SK-N-DZ (cell line): ENCODE measurements at places on chromosomes 6 and 20.

DNA sequence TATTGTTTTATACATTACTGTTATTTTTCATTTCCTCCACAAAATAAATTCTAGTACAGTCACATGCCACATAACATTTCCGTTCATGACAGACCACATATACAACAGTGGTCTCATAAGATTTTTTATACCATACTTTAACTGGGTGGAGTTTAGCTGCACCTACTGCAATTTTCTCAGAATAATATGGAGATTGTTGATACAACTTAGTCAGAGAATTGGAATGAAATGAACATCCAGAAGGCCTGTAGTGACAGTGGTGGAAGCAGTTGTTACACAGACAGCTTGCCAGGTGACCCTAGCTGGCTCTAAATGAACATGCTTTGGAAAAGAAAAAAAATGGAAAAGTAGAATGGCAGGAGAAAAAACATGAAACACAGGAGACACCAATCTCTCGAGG lies 183.2 kb upstream of the TCF21 start:
- DNase-seq = no peak

GRCh38 chr6:144931172-144932035 lies 646.3 kb downstream of the UTRN start:
- DNase-seq = peak; percentile 48

GRCh38 chr6:110738899-110739365 lies 76.3 kb downstream of the CDK19 start:
- no peak for DNase-seq

- DNase-seq = no peak
Observed at GRCh38 chr6:31775633-31776484, 1.3 kb downstream of the VWA7 start.

DNA sequence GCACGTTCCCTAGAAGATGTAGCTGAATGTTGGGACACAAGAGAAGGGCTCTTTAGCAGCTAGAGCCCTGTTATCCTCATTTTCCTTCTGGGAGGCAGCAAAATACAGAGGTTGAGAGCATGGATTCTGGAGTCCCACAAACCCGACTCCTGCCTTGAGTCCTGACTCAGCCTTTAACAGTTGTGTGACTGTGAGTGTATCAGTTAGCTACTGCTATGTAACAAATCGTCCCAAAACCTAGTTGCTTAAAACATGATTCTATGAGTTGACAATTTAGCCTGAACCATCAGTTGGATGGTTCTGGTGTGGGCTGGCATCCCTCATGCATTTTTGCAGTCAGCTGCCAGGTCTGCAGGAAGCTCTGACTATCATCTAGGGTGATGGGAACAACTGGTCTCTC lies 54.6 kb downstream of the RBM38 start:
- no peak for DNase-seq

DNA sequence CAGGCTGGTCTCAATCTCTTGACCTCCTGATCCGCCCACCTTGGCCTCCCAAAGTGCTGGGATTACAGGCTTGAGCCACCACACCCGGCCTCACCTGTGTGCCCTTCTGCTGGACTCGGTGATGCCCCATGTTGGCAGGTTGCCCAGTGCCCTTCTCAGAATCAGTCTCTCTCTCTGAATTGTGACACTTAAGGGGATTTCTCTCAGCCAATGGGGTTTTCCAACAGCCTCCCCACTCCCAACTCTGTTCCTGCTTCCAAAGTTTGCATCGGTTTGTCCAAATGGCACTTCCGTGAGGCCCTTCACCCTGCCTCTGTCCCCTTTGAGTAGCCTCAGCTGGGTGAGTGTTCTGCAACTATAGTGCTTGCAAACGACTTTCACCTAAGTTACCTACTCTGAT lies 3.1 kb upstream of the MRPS10 start:
- DNase-seq = no peak

DNA sequence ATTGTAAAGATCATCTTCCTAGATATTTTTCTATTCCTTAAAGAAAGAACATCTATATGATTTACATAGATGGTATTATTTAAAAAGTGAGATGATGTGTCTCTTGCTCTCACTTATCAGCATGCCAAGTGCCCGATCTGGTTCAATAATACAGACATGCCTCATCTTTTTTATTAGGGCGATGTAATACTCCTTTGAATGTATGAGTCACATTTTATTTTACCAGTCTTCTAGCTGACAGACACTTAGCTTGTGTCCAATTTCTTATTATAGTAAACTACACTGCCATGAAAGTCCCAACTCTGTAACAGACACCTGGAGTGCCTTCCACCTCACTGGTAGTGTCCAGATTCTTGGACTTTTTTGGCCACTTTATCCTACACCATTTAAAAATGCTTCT lies 586.6 kb upstream of the BTBD3 start:
- DNase-seq = no peak

DNA sequence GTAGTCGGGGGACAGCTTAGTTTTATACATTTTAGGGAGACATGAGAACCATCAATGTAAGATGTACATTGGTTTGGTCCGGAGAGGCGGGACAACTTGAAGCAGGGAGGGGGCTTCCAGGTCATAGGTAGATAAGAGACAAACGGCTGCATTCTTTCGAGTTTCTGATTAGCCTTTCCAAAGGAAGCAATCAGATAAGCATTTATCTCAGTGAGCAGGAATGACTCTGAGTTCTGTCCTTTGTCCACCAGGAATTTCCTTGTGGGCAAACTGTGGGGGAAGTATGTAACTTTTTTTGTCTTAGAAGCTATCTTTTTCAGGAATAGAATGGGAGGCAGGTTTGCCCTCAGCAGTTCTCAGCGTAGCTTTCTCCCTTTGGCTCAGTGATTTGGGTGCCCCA lies 1.4 kb downstream of the YTHDF1 start:
- no peak for DNase-seq

- no peak for DNase-seq
Observed at GRCh38 chr6:90289902-90290301, 6.7 kb downstream of the BACH2 start.

DNA sequence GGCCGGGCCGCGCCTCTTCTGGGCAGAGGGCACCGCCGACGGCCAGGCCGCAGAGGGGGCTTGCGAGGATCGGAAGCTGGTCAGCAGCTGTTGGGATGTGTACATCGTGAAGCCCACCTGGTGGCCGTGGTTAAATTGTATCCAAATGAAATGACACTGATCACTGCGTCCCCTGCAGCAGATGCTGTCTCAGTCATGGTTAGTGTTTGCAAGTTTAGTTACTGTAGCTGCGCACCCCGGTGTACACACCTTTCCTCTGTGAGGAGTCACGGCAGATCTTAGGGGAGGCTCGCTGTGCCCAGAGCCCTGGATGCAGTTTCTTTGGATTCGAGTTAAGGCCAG lies 653 bp downstream of the NAA20 start:
- DNase-seq = peak; percentile 17

DNA sequence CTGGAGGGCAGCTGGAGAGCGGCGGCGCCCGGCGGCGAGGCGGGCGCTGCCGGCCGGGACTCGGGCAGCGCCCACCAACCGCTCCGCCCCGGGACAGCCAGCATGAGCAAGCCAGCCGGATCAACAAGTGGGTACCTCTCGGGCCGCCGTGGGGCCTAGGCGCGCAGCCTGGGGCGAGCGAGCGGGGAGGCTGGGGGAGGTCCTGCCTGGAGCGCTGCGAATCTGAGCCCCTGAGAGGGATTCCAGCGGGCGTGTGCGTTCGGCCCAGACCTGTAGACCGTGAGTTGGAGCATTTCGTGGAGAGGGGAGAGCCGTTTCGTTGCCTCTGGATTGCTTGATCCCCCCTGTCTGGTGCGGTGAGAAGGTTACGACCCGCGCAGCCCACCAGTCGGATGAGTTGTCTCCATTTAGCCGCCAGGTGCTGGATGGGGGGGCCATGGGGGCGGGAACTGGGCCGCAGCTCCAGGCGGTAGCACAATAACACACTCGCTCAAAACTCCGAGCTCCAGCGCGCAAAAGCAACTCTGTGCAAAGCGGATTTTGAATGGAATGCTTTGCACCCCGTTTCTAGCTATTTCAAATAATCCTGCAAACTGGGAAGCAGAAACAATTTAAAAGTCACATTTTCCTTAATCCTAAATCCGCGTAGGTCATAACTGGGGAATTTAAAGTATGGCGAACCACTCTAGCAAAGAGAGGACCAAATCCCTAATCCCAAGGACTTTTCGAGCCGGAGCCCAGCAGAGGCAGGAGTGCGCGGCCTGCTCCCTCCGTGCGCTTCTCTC lies 1.0 kb downstream of the NR2E1 start:
- DNase-seq = no peak

DNA sequence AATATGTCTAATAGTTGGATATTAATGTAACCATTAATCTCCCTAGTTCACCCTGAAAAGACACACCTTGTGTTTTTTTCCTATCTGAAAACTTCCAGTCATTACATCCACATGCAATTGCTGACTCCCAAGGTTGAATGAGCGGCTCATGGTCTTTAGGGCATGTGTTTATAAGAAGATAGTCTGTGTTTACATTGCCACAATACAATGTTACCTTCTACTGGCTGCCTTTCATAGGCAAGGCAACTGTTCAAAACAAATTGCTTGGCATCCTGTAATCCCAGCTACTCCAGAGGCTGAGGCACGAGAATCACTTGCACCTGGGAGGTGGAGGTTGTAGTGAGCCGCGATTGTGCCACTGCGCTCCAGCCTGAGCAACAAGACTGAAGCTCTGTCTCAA lies 86.8 kb upstream of the SHLD1 start:
- no peak for DNase-seq

- DNase-seq = no peak
Observed at GRCh38 chr6:109202409-109203264, 107.3 kb downstream of the CEP57L1 start.

GRCh38 chr20:53281557-53282117 lies 309.5 kb downstream of the TSHZ2 start:
- no peak for DNase-seq

DNA sequence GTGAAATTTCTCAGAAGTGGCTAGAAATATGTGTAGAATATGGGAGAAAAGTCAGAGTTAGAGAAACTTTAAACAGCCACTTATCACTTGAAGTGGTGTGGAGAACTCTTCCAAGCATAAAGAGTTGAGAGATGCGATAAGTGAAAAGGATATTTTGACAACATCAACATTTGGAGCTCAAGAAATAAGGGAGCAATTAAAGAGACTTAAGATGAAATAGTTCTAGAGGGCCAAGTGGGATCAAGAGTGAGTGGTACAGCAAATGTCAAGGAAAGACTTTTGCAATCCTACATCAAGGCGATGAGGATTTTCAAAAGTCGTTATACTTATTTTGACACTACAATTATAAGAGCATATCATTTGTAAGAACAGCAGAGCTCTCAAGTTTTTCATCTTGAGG lies 9.6 kb downstream of the RSPH4A start:
- DNase-seq = no peak

GRCh38 chr20:3483784-3484183 lies 13.0 kb downstream of the ATRN start:
- DNase-seq = no peak

DNA sequence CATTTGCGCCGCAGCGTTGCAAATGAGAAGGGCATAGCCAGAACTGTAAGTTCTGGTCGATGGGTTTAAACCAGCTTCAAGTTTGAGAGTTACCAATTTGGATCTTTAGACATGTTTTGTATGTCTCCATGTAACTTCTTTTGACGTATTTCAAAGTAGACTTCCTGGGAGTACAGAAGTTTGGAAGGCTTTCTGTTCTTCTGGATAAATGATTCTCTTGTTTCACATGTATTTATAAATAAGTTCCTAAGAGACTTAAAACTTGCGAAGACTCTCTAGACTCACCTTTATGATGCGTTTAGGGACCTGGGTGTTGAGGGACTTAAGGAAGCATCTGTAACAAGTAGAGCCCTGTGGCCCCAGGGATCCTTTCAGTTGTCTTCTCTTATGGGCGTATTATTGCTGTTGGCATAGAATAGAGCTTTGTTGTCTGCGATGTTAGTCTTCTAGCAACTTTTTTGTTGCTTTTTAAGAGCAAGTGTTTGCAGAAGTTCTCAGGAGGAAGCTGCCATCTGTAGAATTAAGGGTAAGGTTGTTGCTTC lies 1.3 kb downstream of the CDYL start:
- DNase-seq = no peak

GRCh38 chr6:68134796-68135195 lies 500.3 kb upstream of the ADGRB3 start:
- no peak for DNase-seq

DNA sequence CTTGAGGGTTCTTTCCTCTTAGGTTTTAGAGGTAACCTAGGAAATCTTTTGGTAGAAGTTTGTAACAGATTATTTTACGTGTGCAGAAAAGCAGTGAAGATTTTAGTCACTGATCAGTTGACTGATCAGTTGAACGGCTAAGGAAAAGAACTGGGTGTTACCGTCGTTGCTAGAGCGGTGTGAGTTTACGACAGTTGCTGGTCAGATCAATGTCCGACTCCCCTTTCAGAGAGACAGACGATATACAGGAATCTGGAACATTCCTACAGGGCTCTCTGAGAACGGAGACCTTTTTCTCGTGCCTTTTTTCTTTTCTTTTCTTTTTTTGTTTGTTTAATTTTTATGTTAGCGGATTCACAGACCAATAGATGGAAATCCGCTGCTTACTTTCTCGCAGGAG lies 132.1 kb upstream of the ZNF184 start:
- no peak for DNase-seq

GRCh38 chr6:136189104-136189503 lies 61.0 kb downstream of the MTFR2 start:
- no peak for DNase-seq

DNA sequence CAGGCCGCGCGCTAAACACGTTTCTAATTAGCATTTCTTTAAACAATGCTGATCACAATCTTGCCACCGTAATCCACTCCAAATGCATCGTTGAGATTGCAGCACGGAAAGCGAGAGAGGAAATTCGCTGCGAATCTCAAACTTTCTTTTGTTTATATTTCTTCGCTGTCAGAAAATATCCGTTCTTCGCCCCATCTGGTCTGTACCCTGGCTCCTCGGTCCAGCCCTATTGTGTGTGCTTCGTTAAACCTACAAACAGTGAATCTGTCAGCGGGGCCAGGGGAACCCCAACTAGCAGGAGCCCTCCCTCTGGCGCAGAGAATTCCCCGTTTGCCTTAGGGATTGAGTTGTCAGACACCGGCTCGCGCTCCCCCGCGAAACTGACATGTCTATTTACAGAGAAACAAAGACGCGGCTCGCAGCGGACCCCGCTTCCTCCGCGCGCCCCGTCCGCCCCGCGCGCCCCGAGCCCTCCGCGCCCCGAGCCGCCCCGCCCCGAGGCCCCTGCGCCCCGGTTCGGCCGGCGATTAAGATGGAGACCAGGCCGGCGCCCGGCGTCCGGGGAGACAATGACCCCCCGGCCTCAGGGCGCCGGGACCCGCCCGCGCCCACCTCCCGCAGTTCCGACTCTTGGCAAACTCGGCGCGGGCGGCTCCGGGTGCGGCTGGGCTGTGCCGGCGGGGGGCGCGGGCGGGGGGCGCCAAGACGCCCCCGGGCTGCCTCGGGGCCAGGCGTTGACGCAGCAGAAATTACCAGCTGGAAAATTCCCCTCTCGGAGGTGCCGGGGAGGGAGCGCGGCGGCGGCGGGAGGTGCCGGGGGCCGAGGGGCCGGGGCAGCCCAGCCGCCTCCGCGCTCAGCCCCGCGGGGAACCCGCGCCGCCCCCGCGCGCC lies 874 bp downstream of the ZBTB46 start:
- DNase-seq = no peak

GRCh38 chr6:17967668-17968518 lies 19.5 kb downstream of the KIF13A start:
- no peak for DNase-seq

- peak; percentile 62 for DNase-seq
Observed at GRCh38 chr6:44054721-44055559, 72.3 kb downstream of the MRPL14 start.
